ENCODE measurements at places on chromosomes 3 and 15.

- DNase-seq: no peak
These were observed 713.5 kb upstream of the LMCD1 start for GRCh38 chr3:7787871-7788828.

- no peak for DNase-seq
These were observed 419.9 kb upstream of the RARB start for GRCh38 chr3:25007974-25008658.

DNA sequence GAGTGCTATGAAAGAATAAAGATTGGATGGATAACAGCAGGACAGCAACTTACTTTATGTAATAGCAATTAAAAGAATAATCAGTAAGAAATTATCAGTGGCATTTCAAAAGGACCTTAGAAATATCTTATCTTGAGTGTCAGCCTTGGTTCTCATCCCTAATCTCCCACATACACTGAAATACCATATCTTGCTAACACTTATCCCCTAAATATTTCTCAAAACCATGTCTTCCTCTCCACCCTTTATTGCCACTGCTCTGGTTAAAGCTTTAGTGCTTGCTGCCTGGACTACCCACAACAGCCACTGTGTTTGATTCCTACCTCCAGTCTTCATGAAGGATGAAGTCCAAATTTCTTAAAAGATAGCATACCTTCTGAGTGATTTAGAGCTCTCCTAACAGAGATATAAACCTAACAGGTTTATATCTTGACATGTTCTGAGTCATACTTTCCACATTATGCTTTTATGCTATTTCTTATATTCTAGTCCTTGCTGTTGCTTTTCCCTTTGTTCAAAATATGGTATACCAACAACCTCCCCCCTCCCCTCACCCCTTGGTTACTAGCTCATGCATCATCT lies 202.8 kb downstream of the RSRC1 start:
- DNase-seq: no peak

DNA sequence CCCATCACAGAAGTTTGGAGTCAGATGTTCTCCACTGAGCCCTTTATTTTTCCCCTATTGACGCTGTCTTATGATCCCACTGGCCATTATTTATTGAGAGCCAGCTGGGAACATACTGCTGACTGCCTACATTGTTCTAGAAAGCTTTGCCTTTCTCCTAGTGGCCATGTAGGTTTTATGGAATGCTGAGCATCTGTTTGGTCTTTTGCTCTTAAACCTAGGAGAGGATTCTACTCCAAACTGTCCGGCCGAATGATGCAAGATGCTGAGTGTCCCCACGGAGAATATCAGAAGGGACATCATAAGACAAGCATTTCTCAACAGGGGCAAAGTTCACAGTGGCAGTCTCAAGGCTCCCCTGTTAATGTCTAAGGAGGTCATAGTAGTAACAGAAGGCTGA lies 171.4 kb downstream of the ARRDC4 start:
- DNase-seq: no peak

- no peak for DNase-seq
These were observed 8.6 kb downstream of the SCN5A start for GRCh38 chr3:38640661-38641452.

GRCh38 chr15:85532689-85533088 lies 152.3 kb downstream of the AKAP13 start:
- DNase-seq: no peak
